ENCODE measurements at places on chromosomes 5 and 9.
A peak's percentile ranks its signal among the peaks of the same experiment; 100 is the strongest.

GRCh38 chr9:75096796-75097195 is 8.5 kb downstream of the OSTF1 start:
- no peak for DNase-seq

DNA sequence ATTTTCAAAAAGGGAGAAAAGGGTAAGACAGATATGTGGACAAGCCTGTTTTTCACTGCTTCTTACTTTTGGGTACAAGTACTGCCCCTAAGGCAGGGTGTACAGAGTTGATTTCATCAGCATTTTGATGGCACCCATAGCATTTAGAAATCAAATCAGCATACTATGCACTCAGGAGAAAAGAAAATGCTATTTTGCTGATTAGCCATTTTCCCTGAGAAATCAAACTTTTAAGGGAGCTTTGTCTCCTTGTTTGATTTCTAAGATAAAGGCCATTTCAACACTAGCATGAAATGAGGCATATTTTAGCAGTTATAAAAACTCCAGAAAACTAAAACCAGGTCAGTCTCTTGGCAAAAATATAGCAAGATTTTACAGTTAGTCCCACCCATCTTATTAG is 2269.4 kb upstream of the WWC1 start:
- no peak for DNase-seq

- DNase-seq, result no peak
Measured at GRCh38 chr5:35679357-35679756, 61.7 kb downstream of the SPEF2 start.

DNA sequence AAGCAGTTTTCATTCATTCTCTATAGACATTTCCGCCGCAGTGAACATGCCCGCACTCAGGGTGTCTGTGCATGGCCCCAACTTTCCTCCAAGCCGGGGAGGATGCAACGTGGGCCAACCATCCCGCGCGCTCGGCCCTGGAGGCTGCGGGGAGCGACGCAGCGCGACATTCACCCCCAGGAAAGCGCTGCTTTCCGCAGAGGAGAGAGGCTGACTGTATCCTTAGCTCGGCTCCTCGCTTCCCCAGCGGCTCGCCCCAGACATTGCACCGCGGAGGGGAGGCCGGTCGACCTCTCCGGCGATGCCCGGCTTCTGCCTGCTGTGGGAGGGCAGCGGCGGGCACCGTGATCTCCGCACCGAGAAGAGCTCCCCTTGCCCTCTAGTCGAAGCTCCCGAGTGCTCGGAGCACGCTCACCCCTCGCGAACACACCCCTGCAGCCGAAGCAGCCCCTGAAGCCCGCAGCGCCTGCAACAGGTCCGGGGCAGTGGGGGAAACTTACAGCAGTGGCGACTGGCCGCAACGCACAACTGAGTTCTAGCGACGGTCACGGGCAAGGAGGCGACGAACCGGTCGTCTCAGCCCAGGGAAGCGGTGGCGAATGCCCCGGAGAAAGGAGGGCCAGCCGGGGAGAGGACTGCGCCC is 600 bp downstream of the ENC1 start:
- no peak for DNase-seq

DNA sequence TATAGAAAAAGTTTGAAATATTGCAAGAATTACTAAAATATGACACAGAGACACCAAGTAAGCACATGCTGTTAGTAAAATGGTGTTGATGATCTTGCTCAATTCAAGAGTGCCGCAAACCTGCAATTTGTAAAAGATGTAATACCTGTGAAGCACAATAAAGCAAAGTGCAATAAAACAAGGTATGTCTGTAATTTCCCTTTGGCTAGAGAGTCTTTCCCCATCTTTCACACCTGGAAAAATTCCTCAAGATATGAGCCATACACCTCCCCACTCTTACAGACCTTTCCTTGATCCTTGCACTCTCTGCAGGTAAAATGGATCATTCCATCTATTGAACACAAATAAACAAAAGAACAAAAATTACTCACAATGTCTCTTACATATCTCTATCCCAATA is 597.8 kb downstream of the EFNA5 start:
- DNase-seq, result no peak

- no peak for DNase-seq
Measured at GRCh38 chr5:103234239-103234975, 24.2 kb upstream of the MACIR start.

DNA sequence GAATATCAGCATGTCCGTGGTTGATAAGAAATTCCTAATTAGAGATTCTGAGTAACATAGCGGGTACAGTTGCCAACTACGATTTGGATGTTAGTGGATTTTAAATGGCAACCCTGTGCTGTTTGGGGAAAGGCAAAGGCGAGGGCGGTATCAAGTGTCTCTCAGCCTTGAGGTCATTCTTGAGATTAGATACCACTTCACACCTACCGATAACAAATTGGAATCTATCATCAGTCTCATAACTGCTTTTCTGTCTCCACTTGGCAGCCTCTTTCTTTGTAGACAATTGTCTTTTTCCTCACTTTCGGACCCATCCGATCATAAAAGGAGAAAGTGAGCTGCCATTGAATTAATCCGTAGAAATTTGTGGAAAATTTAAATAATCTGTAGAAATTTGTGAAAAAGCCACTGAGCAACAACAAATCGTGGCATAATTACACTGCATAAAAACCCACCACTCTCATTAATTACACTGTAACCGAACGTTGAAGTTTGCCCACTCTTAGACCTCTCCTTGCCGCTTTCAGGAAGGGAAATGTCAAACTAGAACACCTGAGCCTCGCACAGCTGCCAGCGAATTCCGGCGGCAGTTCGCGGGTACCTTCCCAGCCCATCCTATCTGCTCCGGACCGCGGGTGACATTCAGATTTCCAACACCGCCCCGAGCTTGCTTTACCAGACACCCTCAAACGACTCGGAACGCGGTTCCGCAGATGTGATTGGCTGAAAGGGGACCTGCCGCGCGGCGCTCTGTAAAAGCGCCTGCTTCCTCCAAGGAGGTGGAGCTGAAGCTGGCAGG is 849 bp upstream of the RGMB start:
- peak; percentile 40 for DNase-seq

DNA sequence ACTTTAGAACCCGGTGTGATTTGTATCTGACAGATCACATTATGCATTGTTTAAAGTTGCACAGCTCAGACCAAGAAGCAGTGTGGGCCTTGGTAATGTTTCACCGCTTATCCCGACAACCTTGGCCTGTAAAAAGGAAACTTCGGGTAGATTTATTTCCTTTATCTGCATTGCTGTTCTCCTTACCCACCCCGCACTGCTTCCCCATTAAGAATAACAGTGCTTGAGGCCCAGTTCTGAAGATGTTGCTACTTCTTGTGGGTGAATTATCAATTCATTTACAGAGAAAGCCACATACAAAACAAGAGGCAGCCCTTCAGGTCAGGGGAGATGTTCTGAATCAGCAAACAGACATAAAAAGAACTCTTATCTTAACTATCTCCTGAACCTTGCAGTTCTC is 8.4 kb downstream of the SMARCA2 start:
- no peak for DNase-seq

GRCh38 chr5:68652534-68652965 is 437.0 kb downstream of the PIK3R1 start:
- DNase-seq, result no peak

GRCh38 chr5:35383041-35383440 is 152.8 kb upstream of the PRLR start:
- no peak for DNase-seq

GRCh38 chr5:132981288-132981687 is 17.9 kb upstream of the AFF4 start:
- DNase-seq, result no peak
